ENCODE measurements at places on chromosomes 4 and X.
A peak's percentile ranks its signal among the peaks of the same experiment; 100 is the strongest.

GRCh38 chr4:75916091-75916661 is 13.9 kb upstream of the PPEF2 start:
- DNase-seq = peak; percentile 76

- no peak for DNase-seq
Measured at GRCh38 chr4:80732010-80732409, 298.5 kb upstream of the BMP3 start.

GRCh38 chr4:53688186-53688790 is 97.0 kb upstream of the LNX1 start:
- DNase-seq = no peak

GRCh38 chr4:84803720-84804119 is 162.8 kb downstream of the WDFY3 start:
- DNase-seq = no peak

DNA sequence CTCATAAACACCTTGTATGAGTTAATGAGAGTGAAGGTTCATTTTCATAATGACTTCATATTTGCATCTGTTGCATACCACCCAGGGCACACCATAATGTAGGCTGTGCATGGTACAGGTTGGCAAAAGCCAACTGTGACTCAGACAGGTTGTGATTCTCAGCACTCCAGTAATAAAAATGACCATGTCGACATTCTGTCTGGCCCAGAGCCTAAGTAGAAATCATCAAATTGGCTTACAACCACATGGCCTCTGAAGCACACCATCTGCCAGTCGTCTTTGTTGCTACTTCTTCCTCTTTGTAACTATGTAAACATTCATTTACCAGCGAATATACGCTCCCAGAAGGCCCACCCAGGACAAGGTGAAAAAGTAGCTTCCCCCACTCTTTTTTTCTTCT is 459.5 kb downstream of the GASK1B start:
- no peak for DNase-seq

DNA sequence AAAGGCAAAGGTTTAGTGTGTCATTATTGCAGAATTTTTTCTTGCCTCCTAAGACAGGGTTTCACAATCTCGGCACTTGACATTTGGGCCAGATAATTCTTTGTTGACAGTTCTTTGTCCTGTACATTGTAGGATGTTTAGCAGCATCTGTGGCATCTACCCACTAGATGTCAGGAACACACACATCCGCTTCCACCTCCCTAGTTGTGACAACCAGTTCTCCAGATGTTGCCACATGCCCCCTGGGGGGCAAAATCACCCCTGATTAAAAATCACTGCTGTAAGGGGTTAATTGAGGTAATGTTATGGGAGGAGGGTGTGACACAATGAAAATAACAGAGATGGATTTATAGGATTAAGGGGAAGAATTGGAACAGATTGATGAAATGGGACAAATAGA is 75.3 kb downstream of the HMGB2 start:
- no peak for DNase-seq

DNA sequence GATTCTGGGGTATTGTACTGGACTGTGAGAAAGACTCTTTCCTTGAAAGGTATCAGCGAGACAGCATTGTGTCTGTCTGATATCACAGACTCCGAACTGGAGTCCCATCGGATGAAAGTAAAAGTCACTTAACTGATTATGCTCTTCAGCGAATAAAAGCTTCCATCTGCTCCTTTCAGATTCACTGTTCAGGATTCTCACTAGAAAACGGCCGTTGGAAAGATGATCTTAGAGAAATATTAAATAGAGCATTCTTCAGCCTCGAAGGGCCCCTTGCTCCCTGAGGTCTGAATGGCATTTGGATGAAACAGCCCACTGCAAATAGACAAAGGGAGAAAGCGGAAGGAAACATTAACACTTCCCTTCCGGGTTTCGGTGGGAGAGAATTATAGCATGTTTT is 416.2 kb upstream of the PRKX start:
- peak; percentile 51 for DNase-seq

- no peak for DNase-seq
Measured at GRCh38 chr4:73608689-73609594, 11.3 kb downstream of the RASSF6 start.

- DNase-seq = no peak
Measured at GRCh38 chrX:130728208-130728607, 174.8 kb downstream of the ENOX2 start.

DNA sequence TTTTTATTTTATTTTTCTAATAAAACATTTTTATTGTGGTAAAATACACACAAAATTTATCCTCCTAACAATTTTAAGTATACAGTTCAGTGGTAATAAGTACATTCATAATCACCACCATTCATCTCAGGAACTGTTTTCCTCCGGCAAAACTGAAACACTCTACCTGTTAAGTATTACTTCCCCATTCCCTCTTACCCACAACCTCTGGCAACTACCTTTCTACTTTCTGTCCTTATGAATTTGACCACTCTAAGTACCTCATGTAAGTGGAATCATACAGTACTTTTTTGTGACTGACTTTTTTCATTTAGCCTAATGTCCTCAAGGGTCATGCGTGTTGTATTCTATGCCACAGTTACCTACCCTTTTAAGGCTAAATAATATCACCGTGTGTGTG is 21.1 kb upstream of the HSFX4 start:
- DNase-seq = no peak

GRCh38 chr4:8110071-8110986 is 48.3 kb downstream of the ABLIM2 start:
- no peak for DNase-seq

DNA sequence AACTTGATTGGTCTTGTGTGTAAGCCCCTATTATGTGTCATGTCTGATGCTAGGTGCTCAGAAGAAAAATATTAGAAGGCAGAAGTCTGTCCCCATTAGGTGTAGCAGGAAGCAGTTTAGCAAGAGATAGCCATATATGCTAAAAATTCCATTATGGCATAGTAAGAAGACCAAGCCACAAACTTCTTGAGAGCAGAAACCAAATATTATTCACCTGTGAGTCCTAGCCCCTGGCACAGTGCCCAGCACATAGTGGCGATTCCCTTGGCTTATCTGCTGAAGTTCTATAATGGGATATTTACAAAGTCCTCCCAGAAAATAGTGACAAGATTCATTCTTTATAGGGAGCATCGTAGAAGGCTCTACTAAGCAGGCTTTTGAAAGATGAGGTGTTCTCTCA is 174.4 kb downstream of the RAB28 start:
- DNase-seq = no peak

GRCh38 chr4:101067383-101067782 is 279.9 kb downstream of the PPP3CA start:
- DNase-seq = no peak

GRCh38 chrX:155761185-155761584 is 120.0 kb upstream of the VAMP7 start:
- no peak for DNase-seq

- DNase-seq = no peak
Measured at GRCh38 chrX:24956828-24957227, 58.9 kb downstream of the ARX start.

DNA sequence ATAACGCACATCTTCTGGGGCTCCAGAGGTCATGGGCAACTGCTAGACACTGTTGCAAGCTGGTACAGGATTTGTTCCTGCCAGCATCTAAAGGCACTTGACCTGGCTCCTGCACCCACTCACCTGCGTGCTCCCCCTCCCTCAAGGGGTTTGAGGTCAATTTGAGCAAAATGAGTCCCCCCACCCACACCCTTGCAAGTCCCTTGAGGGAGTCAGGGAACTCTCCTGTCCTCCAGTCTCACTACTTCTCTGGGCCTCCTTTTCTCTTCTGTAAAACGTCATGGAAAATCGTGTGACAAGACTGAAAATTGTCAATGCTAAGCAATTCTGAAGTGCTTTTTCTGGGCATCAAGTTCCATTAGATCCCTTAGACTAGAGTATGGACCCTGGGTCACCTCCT is 39.9 kb upstream of the PGK1 start:
- DNase-seq = no peak

GRCh38 chr4:174918058-174918457 is at the start of gene ADAM29:
Gene ADAM29, plus strand, starts transcription at chr4:174918358. Its CDS starts 57,168 bp downstream, at chr4:174975526.
- DNase-seq = no peak

DNA sequence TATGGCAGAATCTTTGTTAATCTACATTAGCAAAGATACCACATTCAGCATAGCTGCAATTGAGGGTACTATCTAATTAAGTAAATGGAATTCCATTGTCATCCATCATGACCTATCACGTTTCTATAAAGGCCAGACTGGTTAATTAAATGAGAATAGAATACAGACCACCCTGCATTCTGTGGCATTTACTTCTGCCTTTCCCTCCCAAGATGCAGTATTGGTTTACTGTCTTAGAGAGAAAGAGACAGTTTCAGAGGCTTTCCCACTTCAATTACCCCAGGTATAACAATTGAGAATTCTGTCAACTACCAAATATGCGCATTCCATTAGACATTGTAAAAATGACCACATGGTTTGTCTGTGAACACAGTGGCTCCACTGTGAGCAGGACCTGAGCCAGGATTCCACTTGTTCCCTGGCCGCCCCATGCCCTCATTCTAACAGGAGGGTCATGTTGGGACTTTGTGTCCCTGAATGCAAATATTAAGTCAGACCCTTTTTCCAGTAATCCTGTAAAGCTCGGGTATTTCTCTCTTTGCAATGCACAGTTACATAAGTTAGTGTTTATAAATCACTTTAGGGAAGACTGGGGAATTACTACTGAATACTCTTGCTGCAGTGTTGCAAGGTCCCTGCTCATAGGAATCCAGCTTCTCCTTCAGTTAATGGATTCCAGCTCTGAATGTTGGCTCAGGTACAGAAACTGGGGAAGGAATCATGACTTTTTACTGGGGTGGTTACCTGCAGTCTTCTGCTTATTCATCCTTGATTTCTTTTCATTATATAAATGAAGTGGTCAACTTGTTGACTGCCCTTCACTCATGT is 261.0 kb downstream of the PDGFC start:
- DNase-seq = no peak

DNA sequence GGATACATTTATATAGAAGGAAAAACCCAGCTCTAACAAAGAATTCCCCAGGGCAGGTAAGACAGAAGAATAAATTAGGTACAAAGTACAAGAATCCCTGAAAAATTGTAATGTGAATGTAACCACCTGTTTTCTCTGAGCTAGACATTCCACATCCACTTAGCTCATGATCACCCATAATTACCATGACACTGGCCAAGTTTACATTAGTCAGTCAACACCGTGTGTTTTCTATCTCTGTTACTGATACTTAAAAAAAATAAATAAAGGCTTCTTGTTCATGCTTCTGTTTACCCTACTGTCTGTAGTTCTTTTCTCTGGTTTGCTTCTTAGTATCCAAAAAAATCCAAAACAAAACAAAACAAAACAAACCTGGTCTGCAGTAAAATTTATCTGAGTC is 66.0 kb downstream of the CBLL2 start:
- no peak for DNase-seq

- no peak for DNase-seq
Measured at GRCh38 chr4:147778942-147779341, 47.1 kb downstream of the ARHGAP10 start.

DNA sequence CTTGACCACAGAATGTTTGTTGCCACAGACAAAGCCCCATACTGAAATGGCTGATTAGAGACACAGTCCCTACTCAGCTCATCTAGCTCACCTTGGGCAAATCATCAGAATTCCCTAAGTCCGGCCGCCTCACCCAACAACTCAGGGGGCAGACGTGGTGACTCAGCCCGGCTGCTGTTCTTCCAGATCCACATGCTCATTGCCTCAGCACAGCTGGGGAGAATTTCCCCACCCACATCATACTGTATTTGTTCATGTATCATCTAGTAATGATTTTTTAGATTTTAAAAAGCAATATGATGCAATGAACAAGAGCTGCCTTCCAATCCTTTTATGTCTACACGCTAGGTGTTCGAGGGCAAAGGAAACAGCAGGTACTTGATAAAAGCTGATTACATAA is 333.8 kb upstream of the TENM3 start:
- DNase-seq = no peak

DNA sequence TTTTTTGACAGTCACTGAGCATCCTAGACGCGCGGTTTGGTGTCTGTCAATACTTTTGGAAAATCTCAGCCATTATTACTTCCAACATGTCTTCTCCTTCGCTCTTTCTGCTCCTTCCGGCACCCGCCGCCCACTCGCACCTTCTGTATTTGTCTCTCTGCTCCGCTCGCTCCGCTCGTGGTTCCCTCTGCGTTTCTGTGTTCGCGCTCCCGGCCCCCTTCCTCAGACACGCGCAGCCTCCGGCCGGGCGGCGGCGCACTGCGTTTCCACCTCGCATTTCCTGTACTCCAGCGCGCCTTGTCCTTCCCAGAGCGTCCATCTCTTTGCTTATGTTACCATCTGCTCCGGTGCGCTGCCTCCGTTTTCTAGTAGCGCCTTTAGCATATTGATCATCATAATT is 21.1 kb downstream of the PDE6B start:
- no peak for DNase-seq

- no peak for DNase-seq
Measured at GRCh38 chr4:117324851-117325491, 239.6 kb upstream of the TRAM1L1 start.

DNA sequence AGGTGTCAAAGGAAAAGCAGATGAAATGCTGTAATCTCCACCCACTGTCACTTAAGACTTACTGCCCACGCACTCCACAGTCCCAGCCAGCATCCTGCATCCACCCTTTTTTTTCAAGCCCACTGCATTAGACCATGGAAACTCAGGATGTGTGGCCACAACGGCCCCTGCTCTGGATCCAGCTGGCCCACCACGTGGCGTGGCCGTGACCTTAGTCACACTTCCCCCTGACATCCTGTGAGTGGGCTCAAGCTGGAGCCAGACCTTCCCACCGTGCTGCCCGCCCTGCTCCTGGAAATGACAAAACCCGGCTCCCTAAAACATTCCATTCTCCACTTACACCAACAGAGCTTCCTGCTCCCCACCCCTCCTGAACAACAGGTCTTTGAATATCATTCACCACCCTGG is 588.3 kb upstream of the DIPK2B start:
- DNase-seq = no peak

DNA sequence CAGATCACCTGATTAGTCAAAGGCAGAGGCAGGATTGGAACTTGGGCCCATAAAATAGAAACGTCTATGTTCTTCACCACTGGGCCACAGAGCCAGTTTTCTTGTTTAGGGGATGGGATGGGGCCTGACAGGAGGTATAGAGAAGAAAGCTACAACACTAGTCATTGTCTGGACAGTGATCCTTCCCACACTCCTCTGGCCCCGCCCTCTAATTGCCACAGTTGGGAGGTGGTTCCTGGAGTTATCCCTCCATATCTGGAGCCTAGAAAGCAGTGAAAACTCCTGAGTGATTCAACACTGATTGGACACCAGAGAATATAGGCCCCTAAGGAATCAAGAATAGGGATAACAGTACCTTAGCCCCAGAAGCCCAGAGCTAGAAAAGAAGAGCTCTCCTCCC is 22.9 kb downstream of the RASL11B start:
- no peak for DNase-seq

Measured in eye (tissue), 1 donor.